ENCODE measurements at places on chromosomes 12 and 14. TPM values are rescaled to one million over a fixed set of nuclear protein-coding genes. Genes with fewer than 3 reads are reported as not detected.
A peak's percentile ranks its signal among the peaks of the same experiment; 100 is the strongest.

Gene RNF212B
- total RNA-seq, result not detected

Gene TDRD9
- 0.33 TPM for total RNA-seq

- DNase-seq, result no peak
Measured at GRCh38 chr12:76206677-76207072, 122.2 kb upstream of the NAP1L1 start.

DNA sequence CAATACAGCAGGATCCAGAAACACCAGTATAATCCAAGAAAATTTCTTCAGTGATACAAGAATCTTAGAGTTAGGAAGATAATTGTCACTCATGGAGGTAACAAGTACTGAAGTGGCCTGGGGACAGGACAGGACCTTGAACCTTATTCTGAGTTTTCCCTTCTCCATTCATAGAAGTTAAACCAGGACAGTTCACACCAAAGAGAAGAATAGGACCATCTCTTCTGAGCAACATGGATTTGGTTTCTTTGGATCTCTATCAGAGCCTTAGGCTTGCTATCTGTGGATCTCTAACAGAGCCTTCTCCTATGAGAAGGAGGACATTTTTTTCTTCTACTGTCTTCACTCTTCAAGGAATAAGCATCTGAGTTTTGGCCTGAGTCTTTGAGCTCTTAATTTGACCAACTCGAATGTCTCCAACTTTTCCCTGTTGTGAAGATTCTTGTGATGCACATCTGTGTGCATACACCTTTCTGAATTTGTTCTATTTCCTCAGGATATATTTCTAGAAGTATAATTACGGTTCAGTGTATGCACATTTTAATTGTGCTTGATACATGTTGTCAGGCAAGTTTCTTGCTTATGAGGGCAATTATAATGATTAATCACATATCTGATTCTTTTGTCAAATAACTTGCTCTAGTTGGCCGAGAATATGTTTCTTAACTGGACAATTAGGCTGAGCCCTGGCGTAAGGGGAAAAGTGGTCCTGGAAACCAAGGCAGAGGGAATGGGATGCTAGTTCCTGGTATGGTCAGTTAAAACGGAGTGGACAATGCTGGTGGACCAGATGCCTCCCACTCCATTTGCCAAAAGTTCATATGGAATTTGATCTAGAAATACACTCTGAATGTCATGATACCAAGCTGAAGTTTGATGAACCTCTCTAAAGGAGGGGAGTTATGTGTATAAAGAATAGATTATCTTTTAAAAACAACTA lies 6.6 kb downstream of the KRT6A start:
- DNase-seq, result no peak

Gene CORO1C
- 47.4 TPM for total RNA-seq

DNA sequence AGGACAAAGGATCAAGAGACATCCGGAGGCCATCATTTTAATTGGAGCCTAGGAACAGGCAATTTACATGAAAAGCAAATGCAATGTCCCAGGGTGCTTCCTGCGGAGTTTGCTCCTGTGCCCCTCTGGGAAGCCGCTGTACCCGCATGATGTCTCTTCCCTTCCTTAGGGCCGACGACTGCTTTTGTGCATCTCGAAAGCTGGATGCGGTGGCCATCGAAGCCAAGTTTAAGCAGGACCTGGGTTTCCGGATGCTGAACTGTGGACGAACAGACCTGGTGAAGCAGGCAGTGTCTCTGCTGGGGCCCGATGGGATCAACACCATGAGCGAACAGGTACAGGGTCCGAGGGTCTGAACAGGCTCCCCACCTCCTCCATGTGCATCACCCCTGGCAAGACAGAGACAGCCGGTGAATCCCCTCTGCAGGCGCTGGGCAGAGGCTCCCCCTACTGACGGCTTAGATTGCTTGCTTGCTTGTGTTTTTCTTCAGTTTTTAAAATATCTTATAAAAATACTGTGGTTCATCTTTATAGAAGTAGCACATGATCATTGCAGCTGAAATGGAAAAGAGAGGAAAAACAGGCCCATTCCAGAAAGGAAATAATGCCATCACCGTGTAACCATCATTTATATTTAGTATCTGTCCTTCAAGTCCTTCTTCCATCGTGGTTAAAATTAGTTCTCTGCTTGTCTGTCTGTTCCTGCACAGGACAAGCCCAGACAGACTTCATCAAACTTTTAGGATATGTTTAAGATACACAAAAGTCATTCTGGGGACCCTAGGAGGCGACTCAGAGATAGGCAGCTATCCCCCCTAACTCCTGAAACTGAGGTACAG lies 75.4 kb upstream of the PWP1 start:
- peak; percentile 40 for DNase-seq

GRCh38 chr12:115871714-115872113 lies 405.8 kb downstream of the MED13L start:
- no peak for DNase-seq

DNA sequence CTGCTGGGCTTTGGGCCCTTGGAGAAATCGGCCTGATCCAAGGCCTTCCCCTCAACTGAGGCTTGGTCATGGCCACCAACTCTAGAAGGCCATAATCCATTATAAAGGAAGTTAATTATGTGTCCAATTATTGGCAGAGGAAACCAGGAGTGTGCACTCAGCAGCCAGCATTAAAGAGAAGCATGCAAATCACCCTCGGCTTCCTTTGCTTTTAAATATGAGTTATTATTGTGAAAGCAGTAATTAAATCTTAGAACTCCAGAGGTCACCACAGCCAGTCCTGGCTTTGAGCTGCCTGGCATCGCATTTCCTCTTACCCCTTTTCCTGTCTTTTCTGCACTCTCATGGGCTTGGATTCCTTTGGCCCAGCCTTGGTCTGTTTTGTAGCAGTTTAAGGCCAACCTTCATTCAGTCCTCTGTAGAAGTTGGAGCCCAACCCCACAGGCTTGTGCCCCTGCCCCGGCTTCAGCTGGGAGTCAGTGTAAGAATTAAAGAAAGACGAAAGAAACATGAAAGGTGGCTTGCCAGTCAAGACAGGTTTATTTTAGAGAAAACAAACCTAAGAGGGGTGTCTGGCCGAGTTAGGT lies 14.7 kb upstream of the KRT86 start:
- no peak for DNase-seq
